T-helper 22 cell (primary cell): ENCODE measurements at places on chromosomes 1 and 21.

GRCh38 chr1:112579801-112580510 is 39.0 kb downstream of the ST7L start:
- DNase-seq: no peak

GRCh38 chr1:6028042-6028850 is 17.4 kb upstream of the KCNAB2 start:
- DNase-seq: peak; percentile 63

DNA sequence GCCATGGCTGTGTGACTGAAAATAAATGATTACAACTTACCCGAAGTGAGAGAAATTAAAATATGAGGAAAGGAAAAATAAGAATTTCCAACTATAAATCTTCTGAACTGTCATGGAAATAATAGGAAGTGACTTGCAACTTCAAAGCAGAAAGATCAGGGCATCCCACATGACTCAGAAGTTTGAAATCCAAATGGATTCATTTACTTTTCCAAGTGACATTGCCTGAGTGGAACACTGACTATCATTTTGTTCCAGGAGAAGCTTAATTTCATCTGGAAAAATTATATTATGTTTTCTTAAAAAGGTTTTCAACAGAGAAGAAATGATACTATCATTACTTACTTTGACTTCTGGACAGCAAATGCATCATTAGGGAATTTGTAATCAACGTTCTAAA is 110.8 kb downstream of the GREM2 start:
- DNase-seq: no peak

GRCh38 chr1:203284411-203285123 is 20.8 kb upstream of the BTG2 start:
- no peak for DNase-seq

DNA sequence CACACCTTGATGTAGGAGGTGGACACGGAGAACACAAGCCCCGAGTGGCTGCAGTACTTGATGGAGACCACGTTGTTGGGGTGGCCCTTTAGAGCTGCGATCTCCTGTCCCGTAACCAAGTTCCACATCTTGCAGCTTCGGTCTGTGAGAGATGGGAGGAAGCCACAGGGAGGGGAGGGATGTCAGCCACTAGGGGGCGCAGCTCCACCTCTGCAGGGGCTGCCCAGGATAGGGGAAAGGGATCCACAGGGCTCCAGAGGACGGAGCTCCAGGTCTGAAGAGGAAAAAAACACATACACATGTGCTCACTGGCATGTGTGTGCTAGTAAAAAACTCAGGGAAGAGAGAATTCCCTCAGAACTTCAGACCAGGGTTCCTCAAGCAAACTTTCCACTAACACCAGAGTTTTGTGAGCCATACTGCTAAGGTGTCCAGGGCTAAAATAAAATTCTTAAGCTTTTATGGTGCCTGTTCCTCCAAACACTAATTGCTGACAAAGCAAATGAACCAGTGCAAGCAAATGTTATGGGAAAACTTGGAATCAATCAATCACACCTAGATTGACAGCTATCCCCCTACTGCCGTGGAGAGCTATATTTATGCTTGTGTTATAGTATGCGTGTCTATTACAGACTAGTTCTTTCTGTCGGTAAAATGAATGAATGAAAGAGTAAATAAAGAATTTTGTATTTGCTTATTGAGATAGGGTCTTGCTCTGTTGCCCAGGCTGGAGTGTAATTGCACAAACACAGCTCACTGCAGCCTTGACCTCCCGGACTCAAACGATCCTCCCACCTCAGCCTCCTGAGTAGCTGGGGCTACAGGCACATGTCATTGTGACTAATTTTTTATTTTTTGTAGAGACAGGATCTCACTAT is 43.7 kb downstream of the KIF21B start:
- DNase-seq: peak; percentile 26

DNA sequence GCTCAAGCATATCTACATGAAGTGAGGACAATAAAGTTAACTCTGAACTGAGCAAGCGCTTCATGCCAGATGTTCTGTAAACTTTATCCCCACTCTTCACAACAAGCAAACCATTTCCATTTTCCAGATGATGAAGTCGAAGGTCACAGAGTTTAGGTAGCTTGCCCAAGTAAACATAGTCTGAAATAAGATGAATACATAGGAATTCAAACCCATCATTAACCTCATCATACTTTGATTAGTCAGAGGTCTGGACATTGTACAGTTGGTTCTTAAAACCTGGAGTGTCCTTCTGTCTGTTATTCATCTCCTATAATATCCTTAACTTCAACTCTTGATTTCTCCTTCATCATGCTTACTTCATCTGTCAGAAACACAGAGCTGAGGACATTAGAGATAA is 180.3 kb upstream of the C8B start:
- no peak for DNase-seq

DNA sequence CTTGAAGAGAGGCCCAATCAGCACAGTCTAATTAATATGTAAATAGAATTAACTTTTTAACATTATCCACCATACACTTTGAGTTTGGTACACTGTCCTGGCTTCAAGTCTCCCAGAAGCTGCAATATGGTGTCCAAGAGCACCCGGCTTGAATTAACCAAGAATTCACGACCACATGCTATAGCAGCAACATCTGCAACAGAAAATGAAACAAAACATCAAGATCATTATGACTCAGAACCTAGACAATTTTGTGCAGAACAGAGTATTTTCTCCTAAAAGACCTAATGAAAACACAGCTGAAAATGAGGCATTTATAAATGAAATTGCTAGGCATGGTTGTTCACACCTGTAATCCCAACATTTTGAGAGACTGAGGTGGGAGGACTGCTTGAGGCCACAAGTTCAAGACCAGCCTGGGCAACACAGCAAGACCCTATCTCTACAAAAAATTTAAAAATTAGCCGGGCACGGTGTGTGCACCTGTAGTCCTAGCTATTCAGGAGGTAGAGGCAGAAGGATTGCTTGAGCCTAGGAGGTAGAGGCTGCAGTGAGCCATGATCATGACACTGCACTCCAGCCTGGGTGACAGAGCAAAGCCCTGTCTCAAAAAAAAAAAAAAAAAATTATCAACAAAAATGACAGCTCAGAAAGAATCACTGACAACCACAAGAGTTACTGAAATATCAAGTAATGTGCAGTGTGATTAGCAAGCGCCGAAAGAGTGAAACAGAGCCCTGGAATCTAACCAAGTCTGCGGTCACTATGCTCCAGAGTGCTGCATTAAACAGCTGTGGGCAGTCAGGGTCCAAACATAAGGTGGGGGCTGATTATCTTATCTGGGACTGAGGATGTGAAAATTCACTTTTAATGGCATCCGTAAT is 45.3 kb downstream of the HSF2BP start:
- DNase-seq: no peak

- no peak for DNase-seq
Observed at GRCh38 chr1:116693759-116694480, 26.4 kb upstream of the IGSF3 start.

DNA sequence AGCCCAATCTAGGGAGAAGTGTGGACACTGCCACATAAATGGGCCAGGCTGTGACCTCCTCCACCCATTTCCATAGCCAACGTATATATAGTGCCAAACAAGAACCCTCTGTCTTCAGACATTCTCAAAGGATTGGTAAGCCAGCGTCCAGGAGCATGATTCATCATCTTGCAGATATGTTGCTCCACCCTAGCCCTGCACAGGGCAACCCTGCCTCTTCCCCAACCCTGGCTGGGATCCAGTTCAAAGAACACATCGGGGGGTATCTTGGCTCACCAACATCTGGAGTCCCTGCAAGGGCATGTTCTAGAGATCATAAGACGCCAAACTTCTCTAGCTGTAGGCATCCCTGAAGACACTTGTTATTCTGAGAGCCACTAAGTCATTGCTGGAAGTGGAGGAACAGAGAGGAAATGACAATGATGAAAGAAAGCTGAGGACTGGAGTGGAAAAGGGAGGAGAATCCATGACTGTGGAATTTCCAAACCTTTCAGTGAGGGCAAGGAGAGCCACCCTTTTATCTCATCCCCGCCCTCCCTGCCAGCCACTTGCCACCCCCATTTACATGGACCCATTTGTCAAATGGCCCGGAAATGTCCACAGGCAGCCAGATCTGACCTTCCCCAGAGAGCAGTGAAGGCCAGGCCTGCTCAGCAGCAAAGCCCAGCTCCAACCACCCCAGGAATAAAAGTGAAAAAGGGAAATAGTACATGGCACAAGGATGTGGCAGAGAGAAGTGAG is 144.1 kb upstream of the CTTNBP2NL start:
- DNase-seq: no peak

GRCh38 chr1:231706934-231707333 is 80.3 kb downstream of the DISC1 start:
- no peak for DNase-seq

GRCh38 chr21:46564391-46564790 is 40.5 kb downstream of the S100B start:
- no peak for DNase-seq

GRCh38 chr1:191913260-191913977 is 244.8 kb upstream of the RGS18 start:
- no peak for DNase-seq

- no peak for DNase-seq
Observed at GRCh38 chr1:51733793-51734522, 117.1 kb downstream of the OSBPL9 start.

DNA sequence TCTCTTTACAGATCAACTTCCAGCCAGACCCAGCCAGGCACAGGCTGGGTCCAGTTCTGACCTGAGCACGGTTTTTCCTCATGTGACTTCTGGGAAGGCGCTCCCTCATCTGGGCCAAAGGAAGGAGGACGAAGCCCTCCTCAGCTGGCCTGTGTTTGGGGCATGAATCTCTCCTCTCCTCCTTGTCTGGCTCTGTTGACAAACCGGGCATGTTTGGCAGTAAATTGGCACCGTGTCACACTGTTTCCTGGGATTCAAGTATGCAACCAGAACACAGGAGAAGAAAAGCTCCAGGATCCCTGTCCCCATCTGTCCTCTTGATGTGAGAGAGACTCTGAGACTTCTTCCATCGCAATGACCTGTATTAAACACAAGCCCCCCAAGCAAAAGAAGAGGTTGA is 18.3 kb downstream of the NECAP2 start:
- no peak for DNase-seq

- DNase-seq: no peak
Observed at GRCh38 chr1:33718186-33718585, 145.7 kb upstream of the HMGB4 start.

DNA sequence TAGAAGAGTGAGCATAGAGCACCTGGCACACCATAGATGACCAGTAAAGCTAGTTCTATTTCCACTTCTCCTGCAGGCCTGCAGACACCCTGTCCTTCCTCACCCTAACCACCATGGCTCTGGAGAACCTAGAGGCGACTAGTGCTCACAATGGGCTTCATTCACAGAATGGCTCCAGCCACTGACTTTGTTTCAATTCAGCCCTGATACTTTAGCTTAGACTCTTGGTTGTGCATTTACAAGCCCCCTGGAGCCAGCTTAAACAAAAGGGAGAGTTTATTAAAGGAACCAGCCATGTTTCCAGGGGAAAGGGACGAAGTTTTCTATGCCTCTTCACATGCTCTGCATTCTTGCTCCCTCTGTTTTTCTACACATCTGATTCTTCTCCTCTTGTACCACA is 123.7 kb downstream of the NAV1 start:
- no peak for DNase-seq

- DNase-seq: no peak
Observed at GRCh38 chr1:116586741-116587143, 15.9 kb upstream of the CD58 start.

DNA sequence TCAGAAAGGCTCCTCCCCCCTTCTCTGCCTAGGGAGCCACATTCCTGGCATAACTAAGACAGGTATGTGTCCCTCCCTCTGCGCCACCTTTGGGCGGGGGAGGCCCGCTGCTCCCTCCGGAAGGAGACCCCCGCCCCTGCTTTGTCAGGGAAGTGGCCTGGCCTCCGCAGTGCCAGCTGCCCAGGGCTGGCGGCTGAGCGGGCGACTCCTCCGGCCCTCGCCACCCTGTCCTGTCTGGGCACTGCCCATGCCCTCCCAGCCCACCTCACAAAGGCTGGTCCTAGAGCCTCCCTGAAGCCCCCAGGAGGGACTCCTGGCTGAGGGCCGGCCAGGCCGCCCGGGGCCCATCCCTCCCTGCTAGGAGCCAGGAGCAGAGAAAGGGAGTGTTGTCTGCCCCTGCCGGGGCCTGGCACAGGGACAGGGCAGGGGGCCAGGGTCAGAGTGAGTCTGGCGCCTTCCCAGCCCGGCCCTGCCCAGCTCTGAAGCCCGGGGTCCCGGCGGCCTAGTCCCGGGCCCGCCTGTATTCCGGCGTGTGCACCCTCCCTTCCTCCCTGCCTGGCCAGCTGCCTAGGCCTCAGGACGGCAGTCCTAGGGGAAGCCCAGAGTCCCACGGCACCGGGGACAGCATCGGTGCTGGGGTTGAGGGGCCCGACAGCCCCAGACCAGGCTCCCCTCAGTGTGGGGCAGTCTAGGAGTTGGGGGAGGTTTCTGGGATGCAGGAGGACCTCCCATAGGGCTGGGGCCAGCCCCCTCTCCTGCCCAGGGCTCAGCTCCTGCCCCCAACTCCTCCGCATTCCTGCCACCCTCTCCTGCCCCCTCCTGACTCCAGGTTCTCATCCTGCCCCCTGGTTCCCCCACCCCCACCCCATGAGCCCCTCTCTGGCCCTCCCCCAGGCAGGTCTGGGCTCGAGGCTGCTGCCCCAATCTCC is 5.1 kb downstream of the AGRN start:
- no peak for DNase-seq
